Germinal center (tissue), 1 donor: ENCODE measurements at places on chromosomes 5 and 9.
A peak's percentile ranks its signal among the peaks of the same experiment; 100 is the strongest.

- no peak for DNase-seq
These were observed 71.0 kb upstream of the IL7R start for GRCh38 chr5:35785601-35786085.

DNA sequence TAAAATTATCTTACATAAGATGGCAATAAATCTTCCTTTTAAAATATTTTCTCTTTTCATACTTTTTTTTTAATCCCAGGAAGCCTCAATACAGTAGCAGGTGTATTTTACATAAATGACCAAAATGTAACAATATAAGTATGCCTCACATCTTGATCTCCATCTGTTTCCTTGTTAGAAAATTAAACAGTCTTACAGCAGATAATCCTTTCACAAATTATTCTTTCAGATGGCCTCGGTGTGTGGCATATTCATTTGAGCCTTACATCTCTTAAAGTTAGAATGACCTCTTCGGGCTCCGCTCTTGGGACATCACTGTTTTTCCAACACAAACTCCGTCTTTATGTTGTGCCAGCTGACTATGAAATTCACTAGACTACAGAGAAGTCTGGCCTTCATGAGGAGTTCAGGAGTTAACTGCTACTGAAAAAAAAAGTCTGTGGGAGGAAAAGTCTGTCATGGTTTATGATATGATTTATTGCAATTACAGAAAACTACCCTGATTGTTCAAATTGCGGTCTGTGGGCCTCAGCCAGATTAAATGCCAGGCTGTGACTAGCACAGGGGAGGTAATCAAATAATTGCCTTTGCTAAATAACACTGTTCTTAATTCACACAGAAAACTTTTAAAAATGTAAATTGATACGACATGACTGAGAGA, 292.9 kb upstream of the PUM3 start:
- DNase-seq: no peak

DNA sequence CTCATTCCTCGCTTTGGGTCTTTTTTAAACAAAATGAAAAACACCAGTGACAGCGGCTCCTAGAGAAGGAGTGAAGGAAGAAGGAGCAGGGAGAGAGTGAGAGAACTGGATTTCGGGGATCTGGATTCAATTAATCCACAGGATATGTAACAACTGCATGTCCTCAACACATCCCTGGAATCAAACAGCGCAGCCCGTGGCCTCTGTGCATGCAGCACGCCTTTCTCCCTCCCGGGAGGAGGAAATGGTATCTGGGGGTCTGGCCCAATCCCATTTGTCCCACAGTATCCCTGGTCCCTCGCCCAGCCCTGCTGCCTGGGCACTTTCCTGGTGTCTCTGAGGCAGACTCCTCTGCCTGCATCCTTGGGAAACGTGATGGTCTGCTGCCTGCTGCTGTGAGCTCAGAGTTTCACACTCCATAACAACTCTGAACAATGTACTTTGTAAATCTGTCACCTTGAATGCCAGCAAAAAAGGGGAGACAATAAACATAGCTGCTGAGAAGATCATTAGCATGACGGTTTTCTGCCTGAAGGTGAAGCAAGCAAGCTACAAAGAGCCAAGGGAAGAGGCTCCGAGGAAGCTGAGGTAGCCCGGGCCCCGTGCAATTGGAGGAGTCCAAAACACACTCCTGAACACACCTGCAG, 56.1 kb downstream of the PTCH1 start:
- DNase-seq: no peak

GRCh38 chr5:111984044-111984443, 227.1 kb upstream of the NREP start:
- DNase-seq: no peak

GRCh38 chr5:138138949-138139780, at the start of gene NME5:
NME5 (minus strand) TSS chr5:138139428; CDS start chr5:138138780, 648 bp downstream.
- DNase-seq: peak; percentile 36

- DNase-seq: no peak
These were observed 59.7 kb downstream of the ABCA1 start for GRCh38 chr9:104868303-104868686.

DNA sequence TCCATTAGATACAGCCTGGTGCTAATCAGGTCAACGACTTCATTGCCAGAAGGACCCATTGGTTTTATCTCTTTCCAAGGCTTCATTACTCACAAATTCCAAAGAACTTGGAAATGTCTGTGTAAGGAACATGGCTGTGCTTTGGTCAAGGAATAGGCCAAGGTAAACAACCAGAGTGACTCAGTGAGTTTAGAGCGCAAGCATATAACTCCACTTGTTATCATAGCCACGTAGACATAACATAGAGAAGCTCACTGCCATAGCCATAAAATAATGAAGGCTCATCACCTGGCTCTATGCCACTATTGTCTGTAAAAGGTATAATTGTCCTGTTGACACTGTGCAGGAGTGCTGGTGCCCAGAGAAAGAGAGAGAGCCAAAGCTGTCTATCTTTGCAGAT, 139.3 kb upstream of the PLCXD3 start:
- no peak for DNase-seq

DNA sequence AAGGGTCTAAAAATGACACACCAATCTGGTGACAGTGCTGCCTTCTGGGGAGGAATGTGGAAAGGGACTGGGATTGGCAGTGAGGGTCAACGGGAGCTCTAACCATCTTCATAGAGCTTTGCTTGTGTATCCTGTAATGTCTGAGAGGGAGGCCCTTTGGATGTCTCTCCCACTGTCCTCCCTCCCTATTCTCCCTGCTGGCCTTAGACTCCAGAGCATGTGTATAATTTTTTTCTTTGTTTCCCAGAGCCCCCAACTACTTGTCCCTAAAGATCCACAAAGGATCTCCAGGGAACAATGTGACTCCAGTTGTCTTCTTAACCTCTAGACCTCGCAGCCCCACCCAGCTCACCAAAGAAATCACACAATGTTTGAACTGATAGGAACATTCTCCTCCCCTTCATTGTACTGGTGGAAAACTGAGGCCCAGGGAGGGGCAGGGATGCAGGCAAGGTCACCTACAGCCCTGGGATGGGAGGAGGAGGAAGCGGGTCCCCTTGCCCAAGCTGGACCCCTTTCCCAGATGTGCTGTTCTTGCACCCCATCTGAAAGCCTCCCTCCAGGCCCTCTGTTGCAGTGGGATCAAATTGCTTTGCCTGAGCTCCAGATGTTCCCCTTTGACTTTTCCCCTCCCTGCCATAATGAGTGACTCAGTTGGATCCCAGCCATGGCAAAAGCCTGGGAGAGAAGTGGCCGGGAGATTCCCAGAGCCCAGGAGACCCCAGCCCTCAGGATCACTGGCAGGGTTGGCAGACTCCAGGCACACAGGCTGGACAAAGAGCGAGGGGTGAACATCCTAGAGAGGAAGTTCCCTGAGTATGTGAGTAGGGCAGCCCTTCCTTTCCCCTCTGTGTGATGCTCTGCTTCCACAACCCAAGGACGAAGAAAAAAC, 21.8 kb downstream of the SPARC start:
- no peak for DNase-seq

GRCh38 chr5:111689357-111689935, 67.5 kb downstream of the NREP start:
- DNase-seq: no peak

DNA sequence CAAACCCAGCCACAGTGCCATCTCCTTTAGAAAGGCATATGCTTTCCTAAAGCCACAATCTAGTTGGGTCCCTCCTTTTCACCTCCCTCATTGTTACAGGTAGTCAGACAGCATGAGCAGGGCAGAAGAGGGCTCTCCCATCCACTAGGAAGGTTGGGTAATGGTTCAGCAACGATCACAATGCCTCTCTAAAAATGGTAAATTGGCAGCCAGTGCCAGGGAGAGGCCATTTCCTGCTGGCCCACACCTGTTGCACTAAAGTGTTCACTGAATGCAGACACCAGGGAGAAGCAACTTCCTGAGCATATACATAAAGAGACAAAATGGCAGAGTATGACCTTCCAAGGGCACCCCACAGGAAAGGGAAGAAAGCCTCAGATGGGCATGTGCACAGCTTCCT, 31.3 kb upstream of the DAP start:
- no peak for DNase-seq

DNA sequence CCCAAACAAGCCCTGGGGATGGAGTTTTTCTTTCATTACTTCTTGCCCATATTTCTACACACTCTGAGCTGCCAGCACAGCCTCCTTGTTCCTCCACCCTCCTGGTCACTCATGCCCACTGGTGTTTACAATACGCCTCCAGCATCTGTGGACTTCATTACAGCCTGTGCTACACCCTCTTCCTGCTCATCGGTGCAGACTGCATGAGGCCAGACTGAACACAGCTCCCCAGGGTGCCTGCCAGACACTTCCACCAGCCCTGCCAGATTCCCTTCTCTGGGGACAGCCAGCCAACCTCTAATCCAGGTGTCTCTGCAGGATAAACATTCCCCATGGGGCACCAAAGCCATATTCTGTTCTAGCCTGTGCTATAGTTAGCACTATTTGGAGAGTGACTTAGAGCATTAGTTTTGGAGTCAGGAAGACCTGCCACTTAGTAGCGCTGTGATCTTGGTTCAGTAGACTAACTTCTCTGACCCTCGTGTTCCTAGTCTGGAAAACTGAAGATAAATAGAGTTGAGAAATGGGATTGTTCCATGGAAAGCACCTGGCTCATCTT, 163.8 kb upstream of the KLF4 start:
- DNase-seq: no peak

GRCh38 chr5:132369474-132370180, at the start of gene SLC22A5:
SLC22A5 (plus strand) TSS chr5:132369710; CDS start chr5:132369973, 263 bp downstream.
- DNase-seq: peak; percentile 82

DNA sequence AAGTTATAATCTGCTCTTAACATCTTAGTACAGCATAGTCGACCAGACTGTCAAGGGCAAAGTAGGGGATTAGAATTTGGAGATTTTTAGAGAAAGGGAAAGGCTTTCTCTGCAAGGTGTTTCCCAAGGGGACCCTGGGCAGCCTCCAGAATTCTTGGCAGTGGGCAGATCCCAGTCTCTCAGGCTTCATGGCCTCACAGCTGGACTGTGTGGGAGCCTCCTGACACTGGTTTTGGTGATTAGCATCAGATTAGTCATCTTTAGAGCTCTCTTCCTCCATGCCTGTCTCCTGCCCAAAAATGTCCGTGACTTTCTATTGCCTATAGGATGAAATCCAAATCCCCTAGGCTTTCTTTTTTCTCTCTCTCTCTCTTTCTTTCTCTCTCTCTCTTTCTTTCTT, 370.7 kb downstream of the ZSWIM6 start:
- DNase-seq: no peak

DNA sequence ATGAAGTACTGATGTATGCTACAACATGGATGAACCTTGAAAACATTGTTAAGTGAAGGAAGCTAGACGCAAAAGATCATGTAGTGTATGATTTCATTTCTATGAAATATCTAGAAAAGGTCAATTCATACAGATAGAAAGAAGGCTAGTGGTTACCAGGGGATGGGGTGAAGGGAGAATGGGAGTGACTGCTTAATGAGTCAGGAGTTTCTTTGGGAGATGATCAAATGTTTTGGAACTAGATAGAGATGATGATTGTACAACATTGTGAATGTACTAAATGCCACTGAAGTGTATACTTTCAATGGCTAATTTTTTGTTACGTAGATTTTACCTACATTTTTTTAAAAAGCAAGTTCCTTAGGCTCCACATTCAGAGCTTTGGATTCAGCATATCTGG, 14.9 kb upstream of the DELE1 start:
- no peak for DNase-seq

- DNase-seq: no peak
These were observed 57.1 kb upstream of the PPP1R26 start for GRCh38 chr9:135422341-135422944.

DNA sequence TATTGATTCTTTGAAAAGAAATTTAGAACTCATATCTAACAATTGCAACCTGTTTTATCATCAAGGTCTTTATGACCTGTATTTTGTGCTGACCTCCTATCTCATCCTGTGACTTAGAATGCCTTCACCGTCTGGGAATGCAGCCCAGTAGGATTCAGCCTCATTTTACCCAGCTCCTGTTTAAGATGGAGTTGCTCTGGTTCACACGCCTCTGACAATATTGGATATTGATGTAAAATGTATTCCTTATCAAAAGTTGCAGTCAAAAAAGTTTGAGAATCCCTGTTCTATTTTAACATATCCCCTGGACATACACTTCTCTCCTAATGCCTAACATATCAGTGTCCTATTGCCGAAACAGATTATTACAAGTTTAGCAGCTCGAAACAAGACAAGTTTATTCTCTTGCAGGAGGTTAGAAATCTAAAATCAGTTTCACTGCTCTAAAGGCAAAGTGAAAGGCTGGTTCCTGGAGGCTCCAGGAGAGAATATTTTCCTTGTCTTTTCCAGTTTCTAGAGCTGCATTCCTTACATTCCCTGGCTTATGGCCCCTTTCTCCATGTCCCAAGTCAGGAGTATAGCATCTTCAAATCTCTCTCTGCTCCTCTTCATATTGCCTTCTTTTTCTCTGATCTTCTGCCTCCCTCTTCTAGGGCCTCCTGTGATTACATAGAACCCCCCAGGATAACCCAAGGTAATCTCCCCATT, 31.5 kb upstream of the LVRN start:
- DNase-seq: no peak

DNA sequence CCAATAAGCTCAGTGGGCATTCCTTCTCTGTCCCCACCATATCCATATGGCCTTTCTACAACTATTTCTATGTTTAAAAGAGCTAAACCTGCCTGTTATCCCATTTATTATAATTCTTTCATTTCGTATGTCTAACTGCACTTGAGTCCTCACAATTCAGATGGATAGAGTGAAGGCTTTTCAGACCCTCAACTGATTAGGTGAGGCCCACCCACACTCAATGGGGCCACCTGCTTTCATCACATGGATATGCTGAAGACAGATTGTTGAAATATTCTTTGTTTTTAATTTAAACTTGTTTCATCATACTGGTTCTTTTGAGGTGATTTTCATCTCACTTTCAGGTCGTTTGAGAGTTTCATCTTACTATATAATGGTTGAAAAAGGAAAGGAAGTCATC, 5.7 kb upstream of the S1PR3 start:
- DNase-seq: no peak

DNA sequence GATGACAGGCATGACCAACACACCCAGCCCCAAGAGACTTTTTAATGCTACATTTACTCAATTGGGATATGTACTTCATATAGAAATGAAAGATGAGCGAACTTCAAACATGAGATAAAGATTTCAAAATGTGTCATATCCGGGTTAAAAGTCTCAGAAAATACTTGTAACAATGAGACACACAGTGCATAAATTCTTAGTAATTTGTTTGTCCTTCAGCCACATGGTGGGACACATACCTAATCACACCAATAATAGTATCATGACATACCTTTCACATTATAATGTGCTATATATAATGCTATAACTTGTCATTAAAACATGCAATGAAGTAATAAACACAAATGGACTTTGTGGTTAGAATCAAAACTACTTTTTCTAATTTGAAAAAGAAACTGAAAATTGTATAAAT, 204.7 kb upstream of the RFX3 start:
- DNase-seq: no peak

- no peak for DNase-seq
These were observed 109.2 kb upstream of the SMIM23 start for GRCh38 chr5:171676286-171676944.
